RWPE2 (cell line): ENCODE measurements at places on chromosomes 1 and 21.
A peak's percentile ranks its signal among the peaks of the same experiment; 100 is the strongest.

DNA sequence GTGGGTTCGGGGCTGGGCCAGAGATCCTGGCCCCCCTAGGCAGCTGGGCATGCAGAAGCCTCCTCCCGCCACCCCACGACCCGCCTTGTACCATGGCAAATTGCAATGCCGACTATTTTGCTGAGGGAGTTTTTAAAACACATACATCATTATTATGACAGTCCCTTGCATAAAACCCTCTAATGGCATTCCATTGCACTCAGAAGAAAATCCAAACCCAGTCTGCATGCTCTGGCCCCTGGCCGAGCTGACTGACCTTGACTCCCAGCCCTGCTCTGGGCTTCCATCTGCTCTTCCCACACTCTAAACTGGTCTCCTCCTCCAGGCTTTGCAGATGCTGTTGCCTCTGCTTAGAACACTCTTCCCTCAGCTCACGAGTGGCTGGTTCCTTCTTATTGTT is 28.0 kb downstream of the PADI2 start:
- no peak for DNase-seq

GRCh38 chr1:87121711-87122163 is 206.9 kb upstream of the LMO4 start:
- DNase-seq: no peak

GRCh38 chr1:239896569-239896968 is 195.1 kb upstream of the FMN2 start:
- no peak for DNase-seq

GRCh38 chr1:175822580-175822979 is 79.2 kb upstream of the TNR start:
- no peak for DNase-seq

DNA sequence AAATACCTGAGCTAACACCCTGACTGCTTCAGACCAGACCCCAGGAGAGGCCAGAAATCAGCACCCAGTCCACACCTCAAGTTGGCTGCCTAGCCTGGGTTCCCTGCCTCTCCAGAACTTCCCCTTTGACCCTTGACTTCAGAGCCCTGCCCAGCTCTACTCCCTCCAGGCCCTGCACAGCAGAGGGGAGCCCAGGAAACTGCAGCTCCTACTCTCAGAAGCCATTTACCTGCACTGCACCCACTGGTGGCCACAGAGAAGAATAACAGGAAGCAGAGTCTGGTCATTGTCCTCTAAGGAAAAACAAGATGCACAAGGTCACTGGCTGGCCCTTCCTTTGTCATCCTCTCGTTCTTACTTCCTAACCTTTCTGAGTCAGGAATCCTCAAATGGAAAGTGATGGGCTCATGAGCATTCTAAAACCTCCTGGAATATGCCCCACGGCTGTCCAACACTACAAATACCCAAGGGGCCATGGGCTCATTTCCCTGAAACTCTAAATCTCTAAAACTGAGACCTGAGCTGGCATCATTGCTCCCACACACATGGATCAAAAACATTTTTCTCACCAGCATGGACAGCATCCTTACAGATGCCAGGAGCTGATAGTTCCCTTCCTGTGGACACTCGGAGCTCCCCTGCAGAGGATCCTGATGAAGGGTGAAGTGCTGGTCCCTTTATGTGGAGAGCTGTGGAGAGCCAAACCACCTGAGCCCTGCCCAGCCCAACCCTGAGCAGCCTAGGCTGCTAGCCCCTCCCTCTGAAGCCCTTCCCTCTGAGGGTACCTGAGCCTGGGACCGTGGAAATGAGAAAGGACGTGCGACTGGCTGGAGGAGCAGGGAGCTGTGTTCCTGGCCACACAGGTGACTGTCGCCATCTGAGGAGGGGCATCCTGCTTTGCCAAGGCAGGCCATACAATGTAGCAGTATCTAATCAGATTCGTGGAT is at the start of gene ITLN2:
Gene ITLN2 (minus strand): TSS at position 652 of the 947 bp plus-strand sequence. CDS start 68 bp downstream, at position 584.
- DNase-seq: no peak

DNA sequence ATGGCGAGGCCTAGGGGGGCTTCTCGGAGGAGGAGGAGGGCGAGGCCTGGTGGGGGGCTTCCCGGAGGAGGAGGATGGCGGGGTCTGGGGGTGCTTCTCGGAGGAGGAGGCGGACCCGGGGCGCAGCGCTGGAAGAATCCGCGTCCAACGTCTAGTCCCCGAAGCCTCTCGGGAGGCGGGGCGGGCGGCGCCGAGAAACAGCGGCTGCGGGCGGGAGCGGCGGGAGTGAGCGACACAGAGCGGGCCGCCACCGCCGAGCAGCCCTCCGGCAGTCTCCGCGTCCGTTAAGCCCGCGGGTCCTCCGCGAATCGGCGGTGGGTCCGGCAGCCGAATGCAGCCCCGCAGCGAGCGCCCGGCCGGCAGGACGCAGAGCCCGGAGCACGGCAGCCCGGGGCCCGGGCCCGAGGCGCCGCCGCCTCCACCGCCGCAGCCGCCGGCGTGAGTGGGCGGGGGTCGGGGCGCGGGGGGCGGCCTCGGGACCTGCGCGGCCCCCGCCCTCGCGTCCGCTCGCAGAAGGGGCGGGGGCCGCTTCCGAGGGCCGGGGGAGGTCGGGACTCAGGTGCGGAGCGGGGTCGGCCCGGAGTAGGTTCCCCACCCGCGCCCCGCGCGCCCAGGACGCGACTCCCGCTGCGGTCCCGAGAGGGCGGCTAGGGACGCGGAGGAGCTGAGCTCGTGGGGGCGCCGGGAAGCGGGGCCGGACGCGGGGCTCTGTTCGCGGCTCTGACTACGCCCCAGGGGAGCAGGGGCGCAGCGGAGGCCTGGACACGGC is at the start of gene KLHL17:
Gene KLHL17 (plus strand): TSS at position 222 of the 769 bp plus-strand sequence. CDS start 110 bp downstream, at position 332.
- DNase-seq: no peak

DNA sequence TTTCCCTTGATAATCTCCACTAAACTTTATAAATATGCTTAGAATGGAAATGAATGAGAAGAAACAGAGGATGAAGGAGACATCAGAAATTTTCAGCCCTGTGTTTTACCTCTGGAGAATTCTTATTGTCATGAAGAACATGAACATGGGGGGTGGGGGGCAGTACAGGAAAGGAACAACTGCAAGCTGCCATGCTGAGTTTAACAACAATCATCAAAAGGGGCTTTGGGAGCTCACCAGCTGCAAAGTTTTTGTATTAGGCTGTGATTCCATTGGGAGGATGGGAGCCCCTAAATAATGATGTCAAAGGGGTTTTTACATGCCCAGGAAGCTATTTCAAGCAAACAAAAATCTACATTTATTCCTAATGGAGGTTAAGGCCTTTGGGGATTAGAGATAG is 103.3 kb downstream of the AKT3 start:
- no peak for DNase-seq

GRCh38 chr1:23903754-23904153 is 9.4 kb downstream of the CNR2 start:
- DNase-seq: no peak

DNA sequence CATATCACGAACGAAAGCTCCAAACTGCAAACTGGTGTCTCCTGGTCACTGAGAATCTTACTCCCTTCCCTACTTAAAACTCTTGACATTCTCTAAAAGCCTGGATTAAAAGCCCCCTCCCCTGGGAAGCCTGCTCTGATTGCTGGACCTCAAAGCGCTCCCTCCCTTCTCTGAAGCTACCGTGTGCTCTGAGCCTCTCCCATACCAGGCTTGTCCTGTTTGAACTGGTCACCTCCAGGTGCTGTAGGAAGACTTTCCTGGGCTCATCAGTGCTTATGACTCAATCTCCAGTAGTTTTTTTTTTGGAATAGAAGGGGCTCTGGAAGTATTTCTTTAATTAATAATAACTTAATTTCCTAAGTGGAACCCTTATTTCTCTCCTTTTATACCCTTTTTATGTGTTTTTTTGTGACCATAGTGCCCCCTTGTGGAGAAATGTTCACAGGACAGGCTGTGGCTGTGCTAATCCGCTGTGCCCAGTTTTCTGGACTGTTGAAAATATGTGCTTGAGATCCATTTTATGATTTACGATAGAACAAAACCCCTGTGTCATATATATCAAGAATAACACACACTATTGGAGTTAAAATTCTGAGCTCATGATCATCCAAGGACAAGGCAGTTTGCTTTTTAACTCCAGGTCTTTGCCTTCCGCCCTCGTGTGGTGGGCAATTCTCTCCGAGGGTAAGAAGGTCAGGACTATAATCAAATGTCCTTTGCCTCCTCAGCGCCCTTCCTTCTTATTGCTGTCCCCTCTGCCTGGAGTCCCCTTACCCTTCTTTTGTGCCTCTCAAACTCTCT is 16.9 kb downstream of the MTARC1 start:
- DNase-seq: no peak

DNA sequence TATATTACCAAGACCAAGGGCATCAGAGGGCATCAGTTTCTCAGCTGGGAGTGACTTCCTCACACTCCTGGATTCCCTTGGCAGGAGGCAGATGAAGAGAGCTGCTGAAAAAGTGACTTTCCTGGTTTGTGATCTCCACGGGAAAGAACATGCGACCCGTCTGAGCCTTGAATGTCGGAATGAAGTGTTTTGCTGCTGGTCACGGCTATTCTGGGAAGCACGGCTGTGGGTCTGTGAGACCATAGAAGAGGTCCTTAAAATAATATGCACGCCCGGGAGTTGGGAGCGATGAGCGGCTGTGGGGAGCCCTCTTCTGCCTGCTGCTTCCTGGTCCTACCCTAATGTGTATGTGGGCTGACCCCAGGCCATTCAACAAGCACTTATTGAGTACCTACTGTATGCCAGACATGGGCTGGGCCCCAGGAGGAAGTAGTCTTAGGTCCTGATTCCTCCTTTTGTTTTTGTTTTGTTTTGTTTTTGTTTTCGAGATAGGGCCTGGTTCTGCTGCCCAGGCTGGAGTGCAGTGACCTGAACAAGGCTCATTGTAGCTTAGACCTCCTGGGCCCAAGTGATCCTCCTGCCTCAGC is 13.2 kb upstream of the UMODL1 start:
- no peak for DNase-seq

GRCh38 chr1:23475134-23475628 is 8.8 kb downstream of the ASAP3 start:
- DNase-seq: no peak

GRCh38 chr1:42679364-42679983 is 2.7 kb upstream of the YBX1 start:
- DNase-seq: no peak

DNA sequence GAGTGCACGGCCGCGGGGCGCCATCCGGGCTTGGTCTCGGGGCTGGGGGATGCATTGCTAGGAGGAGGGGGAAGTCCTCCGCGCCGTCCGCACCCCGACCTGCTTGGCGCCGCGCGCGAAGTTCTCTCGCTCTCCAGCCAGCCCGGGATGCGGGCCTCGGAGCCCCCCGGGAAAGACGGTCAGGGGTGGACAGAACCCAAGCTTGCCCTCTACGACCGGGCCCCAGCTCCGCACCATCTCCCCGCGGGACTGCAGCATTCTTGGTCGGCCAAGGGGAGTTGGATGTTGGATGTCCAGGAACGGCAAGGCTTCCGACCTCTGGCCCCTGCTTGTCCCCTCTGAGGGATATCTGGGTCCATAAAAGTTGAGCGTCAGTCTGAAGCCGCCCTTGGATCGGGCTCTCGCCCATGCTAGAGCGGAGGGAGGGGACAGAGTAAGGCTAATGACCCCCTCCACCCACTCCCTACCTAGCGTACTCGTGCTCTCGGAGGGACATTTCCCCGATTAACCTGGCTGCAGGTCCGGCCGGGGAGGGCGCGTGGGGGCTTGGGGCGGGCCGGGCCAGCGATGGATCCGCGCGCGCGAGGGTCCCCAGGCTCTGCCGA is 522 bp downstream of the DISP3 start:
- no peak for DNase-seq

GRCh38 chr1:211951856-211952255 is 83.5 kb downstream of the INTS7 start:
- no peak for DNase-seq

DNA sequence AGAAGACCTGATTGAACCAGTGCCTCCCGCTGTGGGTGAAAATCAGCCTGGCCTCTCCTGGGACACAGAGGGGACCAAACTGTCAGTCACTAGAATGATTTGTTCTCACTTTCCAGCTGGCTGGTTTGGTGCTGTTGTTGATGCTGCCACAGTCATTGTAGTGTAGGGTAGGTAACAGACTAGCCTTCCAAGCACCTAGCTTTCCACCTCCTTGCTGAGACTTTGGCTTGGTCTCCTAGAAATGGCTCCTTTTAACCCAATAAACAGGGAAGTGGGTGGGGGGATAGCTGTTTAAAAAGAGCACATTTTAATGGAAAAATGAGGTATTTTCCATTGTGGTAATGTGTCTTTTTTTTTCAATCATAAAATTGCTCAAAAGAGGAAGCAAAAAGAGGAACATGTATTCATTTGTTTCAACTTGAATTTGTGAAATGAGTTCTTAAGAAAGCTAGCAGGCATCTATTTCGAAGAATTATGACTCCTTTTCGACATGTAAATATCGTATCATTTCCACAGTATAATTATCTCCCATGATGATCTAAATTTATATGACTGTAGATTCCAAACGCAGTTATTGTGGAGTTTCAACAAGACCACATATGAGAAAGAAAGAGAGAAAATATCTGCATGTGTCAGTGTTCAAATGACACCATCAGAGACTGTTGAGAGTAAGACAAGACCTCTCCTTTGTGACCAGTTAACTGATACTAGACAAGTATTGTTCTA is 190.1 kb downstream of the HLX start:
- no peak for DNase-seq

- DNase-seq: no peak
These were observed 3.3 kb downstream of the PTPRC start for GRCh38 chr1:198641966-198642668.

- DNase-seq: no peak
These were observed 5.6 kb downstream of the ELK4 start for GRCh38 chr1:205626216-205626615.

GRCh38 chr1:10834770-10835412 is 38.4 kb upstream of the CASZ1 start:
- no peak for DNase-seq

DNA sequence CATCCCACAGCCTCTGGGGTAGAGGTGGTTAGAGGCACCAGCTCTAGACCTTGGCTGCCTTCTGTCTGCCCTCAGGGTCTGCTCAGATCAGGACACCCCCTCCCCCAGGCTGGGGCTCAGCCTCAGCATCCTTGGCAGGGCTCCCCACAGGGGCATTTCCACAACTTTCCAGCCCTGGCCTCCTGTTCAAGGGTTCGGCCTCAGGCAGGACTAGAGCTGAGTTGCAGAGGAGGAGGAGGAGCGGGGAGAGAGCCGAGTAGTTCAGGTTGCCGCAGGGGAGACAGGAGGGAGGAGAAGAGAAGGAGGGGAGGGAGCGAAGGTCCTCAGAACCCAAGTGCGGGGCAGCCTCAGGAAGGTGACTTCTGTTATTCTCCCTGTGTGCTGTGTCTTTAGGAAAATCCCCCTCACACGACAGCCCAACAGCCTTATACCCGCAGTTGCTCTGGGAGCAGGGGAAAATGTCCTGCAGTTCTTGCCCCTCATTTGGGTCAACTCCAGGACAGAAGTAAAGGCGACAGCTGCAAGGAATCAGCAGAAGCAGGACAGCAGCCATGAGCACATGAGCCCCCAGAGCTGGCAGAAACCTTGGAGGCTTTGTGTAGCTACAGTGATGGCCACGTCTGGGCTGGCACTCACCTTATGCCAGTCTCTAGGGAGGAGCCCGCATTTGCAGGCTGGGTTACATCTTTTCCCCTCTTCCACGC is 46.5 kb upstream of the TENT5B start:
- no peak for DNase-seq

- DNase-seq: peak; percentile 95
These were observed 97.2 kb upstream of the ARTN start for GRCh38 chr1:43836267-43836951.
